K562 (cell line): ENCODE measurements at places on chromosomes 6 and 20. TPM values are rescaled to one million over a fixed set of nuclear protein-coding genes. Genes with fewer than 3 reads are reported as not detected.

Gene DEF6
- polyA plus RNA-seq, result 44.6 and 45.7 TPM in 2 replicates

Gene LCA5
- 1.2 and 1.7 TPM in 2 replicates for polyA plus RNA-seq

Gene HLA-DQA1
- polyA plus RNA-seq, result 0.04 and 0.23 TPM in 2 replicates

Gene SEMG1
- not detected in 2 replicates for polyA plus RNA-seq

Gene CCN6
- 0.11 and 0.13 TPM in 2 replicates for polyA plus RNA-seq

Gene NHSL1
- polyA plus RNA-seq, result 0.01 TPM in 1 of 2 replicates, not detected in the other

Gene SYNE1
- polyA plus RNA-seq, result 0.03 and 0.28 TPM in 2 replicates

Gene MEI4
- not detected in 2 replicates for polyA plus RNA-seq

Gene ARMC12
- 0.58 TPM in 1 of 2 replicates, not detected in the other for polyA plus RNA-seq

Gene NMBR
- not detected in 2 replicates for polyA plus RNA-seq

Gene SLC26A8
- polyA plus RNA-seq, result not detected in 2 replicates

Gene PPP1R3G
- polyA plus RNA-seq, result 0.01 TPM in 2 replicates

Gene DDX27
- 57.1 and 63.2 TPM in 2 replicates for polyA plus RNA-seq

Gene NOTCH4
- polyA plus RNA-seq, result 2.6 and 4.3 TPM in 2 replicates

Gene CYP21A2
- polyA plus RNA-seq, result 0.27 and 0.50 TPM in 2 replicates

Gene HM13
- 99.6 and 111 TPM in 2 replicates for polyA plus RNA-seq
